ENCODE measurements at places on chromosomes 1 and 21.

GRCh38 chr21:22889445-22889844 lies 1891.2 kb downstream of the NCAM2 start:
- DNase-seq: no peak

DNA sequence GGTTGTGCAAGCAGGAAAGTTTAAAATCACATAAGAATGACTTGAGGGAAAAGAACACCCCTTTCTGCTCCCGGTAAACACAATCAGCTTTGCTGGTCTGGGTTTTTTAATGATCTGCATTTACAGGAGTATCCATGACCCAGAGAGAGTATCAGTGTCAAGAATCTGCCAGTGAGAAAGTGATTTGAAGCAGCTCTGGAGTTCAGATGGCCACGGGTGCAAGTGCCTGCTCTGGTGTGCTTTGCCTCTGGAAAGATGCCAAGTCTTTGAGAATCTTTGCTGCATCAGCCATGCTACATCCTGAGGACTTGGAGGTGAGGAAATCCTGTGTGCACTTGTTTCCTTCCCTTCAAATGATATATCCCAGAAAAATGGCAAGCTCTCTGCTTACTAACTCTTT lies 18.6 kb upstream of the MYSM1 start:
- no peak for DNase-seq

- no peak for DNase-seq
Observed at GRCh38 chr21:40646651-40647050, 200.3 kb downstream of the DSCAM start.

- DNase-seq: no peak
Observed at GRCh38 chr1:90411185-90411584, 305.9 kb downstream of the BARHL2 start.

GRCh38 chr1:205739348-205740160 lies 10.4 kb downstream of the NUCKS1 start:
- no peak for DNase-seq

DNA sequence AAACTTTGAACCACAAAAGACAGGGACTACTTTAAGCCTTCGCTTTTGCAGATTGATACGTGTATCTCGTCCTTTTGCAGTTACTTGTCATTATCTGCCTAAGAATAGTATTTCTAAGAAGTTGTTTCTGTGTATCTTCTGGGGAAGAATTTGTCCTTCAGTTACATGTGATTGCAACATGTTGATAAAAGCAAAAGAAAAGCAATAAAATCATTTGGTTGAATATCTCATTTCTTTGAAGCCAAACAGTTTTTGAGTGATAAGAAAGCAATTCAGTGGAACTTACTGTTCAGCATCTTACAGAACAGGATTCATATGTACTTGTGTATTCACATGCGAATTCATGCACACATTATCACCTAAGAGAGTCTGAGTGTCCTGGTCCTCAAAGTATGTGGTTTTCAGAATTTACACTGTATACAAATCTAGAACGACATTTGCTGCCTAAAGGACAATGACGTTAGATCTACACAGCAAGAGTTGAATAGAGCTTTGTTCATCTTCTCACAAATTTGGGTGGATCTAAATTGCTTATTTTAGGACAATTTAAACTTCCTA lies 66.7 kb upstream of the MRPS6 start:
- DNase-seq: no peak

GRCh38 chr1:232145768-232146167 lies 484.2 kb downstream of the SIPA1L2 start:
- no peak for DNase-seq

GRCh38 chr1:228823200-228823599 lies 87.9 kb downstream of the RHOU start:
- DNase-seq: no peak

GRCh38 chr21:42883921-42884320 lies 4.6 kb upstream of the WDR4 start:
- no peak for DNase-seq

DNA sequence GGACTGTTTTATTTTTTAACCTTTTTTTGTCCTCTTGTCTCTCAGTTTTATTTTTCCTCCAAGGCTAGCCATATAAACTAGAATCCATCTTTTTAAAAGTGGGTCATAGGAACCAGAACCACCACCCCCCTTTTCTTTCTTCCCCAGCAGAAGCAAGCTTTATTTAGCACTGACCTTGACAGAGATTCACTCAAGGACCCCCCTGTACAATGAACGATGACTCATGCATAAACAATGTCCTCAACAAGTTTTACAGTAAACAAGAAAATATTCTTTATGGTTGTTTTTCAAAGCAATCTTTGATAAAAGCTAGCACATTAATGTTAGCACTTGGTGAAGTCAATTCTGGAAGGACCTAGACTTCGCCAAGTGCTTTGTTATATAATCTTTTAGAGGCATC lies 14.1 kb downstream of the PKN2 start:
- DNase-seq: no peak

DNA sequence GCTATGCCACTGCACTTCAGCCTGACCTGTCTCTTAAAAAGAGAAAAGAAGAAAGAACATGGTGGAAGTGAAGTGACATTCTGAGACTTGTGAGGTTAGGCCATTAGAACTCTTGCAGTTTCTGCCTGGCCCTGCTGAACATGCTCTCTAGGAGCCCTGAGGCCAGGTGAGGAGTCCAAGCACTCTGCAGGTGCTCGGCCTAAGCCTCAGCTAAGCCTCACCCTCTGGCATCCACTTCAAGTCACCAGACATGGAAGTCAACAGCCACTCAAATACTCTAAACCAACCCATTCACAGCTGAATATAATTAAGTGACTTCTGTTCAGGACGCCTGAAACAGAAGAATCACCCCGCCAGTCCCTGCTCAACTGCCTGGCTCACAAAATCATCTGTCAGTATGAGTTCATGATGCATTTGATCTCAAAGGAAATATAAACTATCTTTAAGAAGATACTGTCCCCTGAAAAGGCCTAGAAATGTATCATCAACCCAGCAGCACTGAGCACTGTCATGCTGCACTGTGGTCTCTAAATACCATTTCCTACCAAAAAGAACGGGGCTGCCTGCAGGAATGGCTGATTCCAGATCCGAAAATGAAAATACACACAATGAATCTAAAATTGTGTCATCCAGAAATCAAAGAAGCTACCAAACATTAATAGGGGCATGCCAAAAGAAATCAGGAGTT lies 118.8 kb downstream of the PSMG1 start:
- DNase-seq: no peak

DNA sequence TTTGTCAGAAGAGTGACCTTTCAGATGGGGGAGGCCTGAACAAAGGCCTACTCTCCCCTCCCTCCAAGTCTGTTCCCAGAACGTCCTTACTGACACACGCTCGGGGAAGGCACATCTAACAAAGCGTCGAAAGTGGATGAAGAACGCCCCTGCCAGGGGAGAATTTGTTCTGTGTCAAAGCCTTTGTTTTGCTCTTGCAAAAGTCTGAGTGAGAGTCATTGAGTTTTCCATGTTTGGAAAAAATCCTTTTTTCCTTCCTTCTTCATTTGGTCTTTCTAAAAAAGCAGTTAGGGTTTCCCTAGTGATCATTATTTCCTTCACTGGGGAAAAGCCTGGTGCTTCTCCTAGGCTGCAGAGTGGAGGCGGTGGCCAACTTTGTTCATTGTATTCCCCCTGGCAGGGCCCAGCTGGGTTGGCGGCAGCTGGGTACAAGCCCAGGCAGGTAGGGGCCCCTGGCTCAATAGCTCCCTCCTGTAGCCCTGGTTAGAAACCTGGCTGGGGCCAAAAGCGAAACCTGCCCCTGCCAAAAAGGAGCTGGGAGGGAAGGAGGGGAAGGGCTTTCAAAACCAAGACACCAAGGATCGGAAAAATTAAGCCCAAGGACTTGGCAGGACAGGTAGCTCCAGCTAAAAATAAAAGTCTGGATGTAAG lies 81.1 kb downstream of the ITPKB start:
- DNase-seq: no peak

GRCh38 chr1:67682659-67683197 lies 2.3 kb upstream of the GADD45A start:
- no peak for DNase-seq

- DNase-seq: no peak
Observed at GRCh38 chr21:39802217-39802616, 57.2 kb downstream of the IGSF5 start.

DNA sequence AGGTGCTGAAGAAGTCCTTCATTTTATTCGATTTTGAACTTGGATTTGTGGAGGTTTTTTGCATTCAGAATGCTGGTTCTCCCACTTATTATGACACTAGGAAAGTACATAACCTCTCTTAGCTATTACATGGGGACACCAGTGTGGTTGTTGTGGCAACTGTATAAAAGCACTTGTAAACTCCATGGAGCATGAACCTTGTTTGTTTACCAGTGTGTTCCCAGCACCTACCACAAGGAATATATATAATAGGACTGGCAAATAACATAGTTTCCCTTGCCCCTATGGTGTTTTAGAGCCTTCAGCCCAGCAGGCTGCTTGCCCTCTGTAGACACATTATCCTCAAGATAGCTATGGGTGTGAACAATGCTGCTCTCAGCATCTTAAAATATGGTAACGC lies 43.1 kb downstream of the RASSF5 start:
- no peak for DNase-seq

GRCh38 chr1:27436204-27437159 lies 44.1 kb downstream of the GPR3 start:
- no peak for DNase-seq

- DNase-seq: no peak
Observed at GRCh38 chr1:24926563-24927249, 3.4 kb downstream of the RUNX3 start.

- DNase-seq: no peak
Observed at GRCh38 chr1:234986750-234987414, 141.8 kb downstream of the TOMM20 start.

- no peak for DNase-seq
Observed at GRCh38 chr1:236168716-236169429, 26.5 kb downstream of the GPR137B start.

GRCh38 chr1:224289396-224289795 lies 40.6 kb downstream of the NVL start:
- no peak for DNase-seq

DNA sequence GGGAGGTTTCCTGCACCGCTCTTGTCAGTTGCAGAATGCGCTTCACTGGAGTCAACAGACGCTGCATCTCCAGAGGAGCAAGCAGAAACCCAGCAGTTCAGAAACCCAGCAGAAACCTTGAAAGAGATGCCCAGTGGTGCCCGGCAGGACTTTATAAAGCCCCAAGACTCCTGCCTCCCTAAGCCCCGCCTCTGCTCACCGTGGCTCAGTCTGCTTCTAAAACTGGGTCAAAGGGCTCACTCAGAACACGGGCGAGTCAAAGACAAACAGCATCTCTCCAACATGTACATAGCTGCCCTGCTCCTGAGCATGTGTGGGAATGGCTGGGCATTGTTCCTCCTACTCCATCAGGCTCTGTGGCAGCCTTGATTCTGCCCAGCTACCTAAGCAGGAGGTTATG lies at the start of gene HMGCS2:
HMGCS2 (minus strand) TSS at position 128 of the 400 bp plus-strand sequence; CDS start at position 67, 61 bp downstream.
- no peak for DNase-seq

- DNase-seq: peak; percentile 10
Observed at GRCh38 chr1:204578867-204579664, 62.9 kb downstream of the MDM4 start.

GRCh38 chr1:113593550-113594297 lies 165.6 kb downstream of the PHTF1 start:
- DNase-seq: no peak

DNA sequence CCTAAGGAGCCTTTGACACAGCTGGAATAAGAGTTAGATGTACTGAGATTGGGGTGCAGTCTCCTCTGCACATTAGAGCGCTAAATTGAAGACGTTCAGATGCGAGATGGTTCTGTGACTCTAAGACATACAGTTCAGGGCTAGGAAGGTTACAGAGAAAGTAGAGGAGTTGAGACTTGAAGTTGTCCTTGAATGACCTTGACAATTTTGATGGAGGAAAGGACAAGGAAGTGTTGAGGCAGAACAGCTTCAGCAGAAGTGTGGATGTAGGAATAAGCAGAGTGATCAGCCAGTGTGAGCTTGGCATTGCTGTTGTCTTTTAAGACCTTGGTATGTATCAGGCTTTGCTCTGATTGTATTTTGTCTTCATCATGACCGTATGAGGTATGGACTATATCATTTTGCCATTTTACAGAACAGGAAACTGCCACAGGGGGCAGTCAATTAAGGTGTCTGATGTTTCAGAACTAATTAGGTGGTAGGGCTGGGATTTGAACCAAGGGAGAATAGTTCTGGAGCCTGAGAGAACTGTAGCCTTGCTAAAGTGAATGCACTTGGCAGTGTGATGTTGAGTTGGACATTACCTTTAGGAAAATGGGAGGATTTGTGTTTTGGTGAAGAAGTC lies 9.2 kb downstream of the TTF2 start:
- DNase-seq: no peak

- DNase-seq: no peak
Observed at GRCh38 chr1:149936992-149937705, 470 bp upstream of the MTMR11 start.

GRCh38 chr1:246954126-246954525 lies 22.4 kb upstream of the AHCTF1 start:
- no peak for DNase-seq

GRCh38 chr1:154445040-154445472 lies 39.9 kb downstream of the IL6R start:
- DNase-seq: no peak

DNA sequence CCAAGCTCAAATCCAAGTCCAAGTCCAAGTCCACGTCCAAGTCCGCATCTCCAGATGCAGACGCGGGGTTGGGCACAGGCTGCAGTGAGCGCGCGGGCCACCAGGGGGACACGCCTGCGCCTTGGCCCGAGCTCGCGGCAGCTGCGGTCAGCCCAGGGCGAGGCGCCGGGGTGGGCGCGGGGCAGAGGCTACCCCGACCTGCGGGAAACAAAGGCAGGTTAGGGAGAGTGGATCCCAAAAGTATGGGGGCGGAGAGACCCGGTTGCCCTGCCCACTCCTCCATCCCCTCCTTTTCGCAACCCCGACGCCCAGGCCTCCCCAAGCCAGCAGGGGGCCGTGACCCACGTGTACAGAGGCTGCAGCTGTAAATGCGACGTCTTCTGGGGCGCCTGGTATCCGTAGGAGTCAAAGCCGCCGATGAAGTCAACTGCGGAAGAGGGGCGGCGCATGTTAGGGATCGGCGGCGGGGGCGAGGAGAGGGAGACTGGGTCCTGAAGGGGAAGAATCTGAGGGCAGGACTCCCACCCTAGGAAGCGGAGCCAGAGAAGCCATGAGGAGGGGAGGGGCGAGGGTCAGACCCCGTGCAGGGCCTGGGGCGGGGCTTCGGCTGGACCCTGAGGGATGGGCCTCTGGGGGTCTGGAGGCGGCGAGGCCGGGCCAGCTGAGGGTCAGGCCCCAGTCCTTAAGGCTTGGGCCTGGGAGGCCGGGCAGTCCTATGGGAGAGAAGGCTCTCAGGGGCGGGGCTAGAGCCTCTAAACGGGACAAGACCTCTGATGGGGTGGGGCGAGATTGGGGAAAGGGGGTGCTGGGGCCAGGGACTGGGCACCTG lies 58.0 kb downstream of the NKAIN1 start:
- peak; percentile 30 for DNase-seq

- peak; percentile 5 for DNase-seq
Observed at GRCh38 chr21:41817228-41817627, 50.4 kb upstream of the RIPK4 start.

GRCh38 chr1:117925981-117926380 lies 3.4 kb downstream of the GDAP2 start:
- no peak for DNase-seq

GRCh38 chr1:174497478-174497877 lies 49.7 kb downstream of the GPR52 start:
- DNase-seq: no peak

GRCh38 chr1:155938220-155938627 lies 3.2 kb upstream of the RXFP4 start:
- no peak for DNase-seq

Data from activated T-cell treated with anti-CD3 and anti-CD28 coated beads for 24 hours (primary cell).